ENCODE measurements at places on chromosomes 6 and 20.

DNA sequence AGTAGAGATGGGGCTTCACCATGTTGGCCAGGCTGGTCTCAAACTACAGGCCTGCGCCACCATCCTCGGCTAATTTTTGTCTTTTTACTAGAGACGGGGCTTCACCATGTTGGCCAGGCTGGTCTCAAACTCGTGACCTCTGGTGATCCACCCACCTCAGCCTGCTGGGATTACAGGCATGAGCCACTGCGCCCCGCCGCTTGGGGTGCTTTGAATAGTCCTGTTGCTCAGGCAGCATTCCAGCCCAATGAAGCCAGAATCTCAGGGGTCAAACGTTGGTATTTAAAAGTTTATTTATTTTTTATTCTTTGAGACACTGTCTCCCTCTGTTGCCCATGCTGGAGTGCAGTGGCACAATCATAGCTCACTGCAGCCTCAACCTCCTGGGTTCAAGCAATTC, 11.3 kb downstream of the MOCS3 start:
- DNase-seq: no peak

DNA sequence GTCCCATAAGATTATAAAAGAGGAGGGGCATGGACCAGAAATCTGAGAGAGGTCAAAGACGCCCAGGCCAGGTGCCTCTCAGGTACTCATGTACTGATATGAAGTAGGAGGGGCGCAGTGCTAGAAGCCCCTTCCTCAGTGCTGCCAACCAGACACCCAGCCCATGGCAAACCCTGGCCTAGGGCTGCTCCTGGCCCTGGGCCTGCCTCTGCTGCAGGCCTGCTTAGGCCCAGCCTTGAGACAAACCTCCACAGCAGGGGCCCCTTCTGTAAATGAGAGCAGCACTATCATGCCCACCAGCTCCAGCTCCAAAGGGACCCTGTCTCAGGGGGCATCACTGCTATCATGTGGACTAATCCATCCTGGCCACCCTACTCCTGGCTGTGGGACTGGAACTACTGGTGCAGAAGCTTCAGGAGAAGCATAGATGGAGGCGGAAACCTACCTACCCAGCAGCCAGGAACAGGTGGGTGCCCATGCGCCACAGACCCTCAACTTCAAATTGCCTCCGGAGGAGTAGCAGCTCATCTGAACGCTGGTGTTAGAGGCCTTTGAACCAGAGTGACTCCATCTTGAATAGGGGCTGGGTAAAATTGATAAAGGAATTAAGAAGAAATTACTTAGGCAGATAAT, 72.4 kb upstream of the LGSN start:
- no peak for DNase-seq

DNA sequence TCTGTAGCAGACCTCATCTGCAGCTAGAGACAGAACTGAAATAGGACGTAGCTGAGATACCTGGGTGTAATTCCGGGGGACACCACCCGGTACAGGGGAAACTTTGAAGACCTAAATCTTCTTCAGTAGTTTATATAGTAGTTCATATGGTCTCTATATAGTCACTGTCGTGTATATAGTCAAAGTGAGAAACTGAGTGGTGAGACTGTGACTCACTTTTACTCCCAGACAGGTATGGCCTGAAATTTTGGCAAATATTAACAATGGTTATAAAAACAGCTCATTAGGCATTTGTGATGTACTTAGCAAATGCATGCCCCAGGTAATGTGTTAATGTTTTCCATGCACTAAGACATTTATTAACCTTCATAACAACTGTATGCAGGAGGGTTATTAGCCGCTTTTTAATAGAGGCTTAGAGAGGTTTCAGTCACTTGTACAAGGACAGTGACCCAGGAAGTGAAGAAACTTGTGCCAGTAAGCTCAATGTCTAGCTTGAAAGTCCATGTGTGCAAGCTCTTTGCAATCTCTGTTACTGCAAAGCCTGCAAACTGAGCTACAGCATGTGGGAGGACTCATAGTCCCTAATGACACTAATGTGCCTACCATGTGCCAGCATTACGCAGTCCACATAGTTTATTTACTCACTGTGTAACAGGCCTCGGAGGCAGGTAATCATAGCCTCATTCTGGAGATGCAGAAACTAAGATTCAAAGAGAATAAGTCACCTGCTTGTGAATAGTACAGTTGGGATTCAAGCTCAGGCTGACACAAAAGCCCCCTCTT, 165.4 kb upstream of the CHD6 start:
- DNase-seq: no peak

DNA sequence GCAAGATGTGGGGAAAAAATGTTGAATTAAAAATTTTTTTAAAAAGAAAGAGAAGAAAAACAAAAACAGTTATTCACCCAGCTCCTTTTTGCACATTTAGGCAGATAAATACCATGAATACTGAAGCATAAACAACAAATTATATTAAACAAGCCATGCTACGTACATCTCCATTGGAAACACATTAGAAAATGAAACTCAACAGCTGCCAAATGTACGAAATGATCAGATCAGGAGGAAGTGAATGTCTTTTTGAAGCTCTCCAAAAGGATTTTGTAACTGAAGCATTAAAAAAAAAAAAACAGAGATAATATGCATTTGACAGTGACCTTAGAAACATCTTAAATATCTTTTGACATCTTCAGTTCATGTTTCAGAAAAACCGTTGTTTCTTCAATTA, 56.7 kb downstream of the CD83 start:
- DNase-seq: no peak

DNA sequence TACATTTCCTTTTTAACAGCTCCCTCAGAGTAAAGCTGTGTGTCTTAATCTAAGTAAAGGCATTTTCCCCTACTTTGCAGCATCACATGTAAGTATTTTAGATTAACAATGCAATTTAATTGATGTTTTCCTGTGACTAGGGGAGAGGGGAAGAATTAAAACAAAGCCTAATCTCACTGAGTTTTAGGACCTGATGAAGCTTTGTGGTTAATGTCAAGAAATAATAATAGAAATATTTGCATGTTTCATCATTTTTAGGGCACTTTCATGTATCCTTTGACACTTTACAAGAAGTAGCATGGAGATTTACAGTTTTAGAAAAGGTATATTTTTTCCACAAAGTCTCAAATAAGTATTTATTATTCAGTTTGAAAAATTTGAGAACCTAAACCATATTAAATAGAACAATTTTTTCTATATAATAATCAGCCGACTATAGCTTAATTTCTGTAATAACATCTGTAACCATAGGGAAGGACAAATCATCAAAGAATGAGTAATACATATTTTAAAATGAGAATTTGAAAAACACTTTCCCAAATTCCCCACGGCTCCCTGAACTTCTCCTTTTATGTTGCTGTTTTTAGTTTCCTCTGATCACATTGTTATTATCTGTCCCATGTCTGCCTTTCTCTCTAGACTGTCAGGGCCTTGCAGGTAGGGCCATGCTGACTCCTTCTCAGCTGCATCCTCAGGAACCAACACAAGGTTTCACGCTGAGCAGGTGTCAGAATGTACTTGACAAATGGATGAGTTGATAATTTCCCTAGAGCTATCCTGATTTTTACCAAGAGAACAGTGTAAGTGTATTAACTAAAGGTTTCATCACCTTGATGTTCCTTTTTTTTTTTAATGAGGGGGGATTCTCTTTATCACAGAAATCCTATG, 338.1 kb downstream of the SYNE1 start:
- DNase-seq: no peak

GRCh38 chr20:11231742-11232648, 558.2 kb upstream of the JAG1 start:
- DNase-seq: no peak
